ENCODE measurements at places on chromosomes 7 and 10.
A peak's percentile ranks its signal among the peaks of the same experiment; 100 is the strongest.

DNA sequence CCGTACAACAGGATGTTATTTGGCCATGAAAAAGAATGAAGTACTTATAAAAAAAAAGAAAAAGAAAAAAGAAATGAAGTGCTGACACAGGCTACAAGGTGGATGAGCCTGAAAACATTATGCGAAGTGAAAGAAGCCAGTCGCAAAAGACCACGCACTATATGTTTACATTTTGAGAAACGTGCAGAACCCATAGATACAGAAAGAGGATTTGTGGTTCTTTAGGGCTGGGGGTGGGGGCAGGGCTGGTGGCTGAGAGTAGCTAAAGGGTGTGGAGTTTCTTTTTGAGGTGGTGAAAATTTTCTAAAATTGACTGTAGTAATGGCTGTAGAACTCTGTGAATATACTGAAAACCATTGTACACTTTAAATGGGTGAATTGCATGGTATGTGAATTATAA, 86.0 kb upstream of the FAM20C start:
- DNase-seq, result no peak

- no peak for DNase-seq
These were observed 266.4 kb downstream of the SORCS3 start for GRCh38 chr10:104907521-104907920.

DNA sequence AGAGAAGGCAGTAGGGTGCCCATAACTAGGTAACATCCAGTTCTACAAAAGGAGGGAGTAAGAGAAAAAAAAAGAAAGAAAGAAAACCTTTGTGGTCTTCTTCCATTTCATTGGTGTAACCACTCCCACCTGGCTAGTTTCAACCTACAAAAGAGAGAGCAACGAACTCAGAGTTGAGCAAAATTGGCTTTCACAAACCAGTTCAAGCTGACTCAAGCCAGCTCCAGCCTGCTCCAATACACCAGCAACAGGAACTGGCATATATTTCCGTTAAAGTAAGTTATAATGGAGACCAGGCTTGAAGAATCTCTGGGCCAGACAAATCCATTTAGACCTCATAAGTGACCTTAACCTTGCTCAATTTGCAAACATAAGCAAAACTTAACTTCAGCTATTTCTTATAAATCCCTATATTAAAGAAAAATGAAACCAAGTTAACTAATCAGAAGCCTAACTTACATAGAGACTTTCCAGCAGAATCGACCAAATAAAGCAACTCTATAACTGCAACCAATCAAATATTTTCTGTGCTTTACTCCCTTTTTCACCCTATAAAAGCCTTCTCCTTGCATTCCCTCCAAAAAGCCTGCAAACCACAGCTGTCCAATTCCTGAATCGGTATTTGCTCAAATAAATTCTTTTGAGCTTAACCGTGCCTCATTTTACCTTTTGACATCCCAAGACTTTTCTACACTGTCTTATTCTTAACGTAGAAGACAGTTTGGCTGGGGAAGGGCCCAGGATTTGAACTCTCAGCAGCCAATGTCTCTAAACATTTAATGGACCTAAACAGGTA, 10.1 kb downstream of the ANKRD22 start:
- no peak for DNase-seq

DNA sequence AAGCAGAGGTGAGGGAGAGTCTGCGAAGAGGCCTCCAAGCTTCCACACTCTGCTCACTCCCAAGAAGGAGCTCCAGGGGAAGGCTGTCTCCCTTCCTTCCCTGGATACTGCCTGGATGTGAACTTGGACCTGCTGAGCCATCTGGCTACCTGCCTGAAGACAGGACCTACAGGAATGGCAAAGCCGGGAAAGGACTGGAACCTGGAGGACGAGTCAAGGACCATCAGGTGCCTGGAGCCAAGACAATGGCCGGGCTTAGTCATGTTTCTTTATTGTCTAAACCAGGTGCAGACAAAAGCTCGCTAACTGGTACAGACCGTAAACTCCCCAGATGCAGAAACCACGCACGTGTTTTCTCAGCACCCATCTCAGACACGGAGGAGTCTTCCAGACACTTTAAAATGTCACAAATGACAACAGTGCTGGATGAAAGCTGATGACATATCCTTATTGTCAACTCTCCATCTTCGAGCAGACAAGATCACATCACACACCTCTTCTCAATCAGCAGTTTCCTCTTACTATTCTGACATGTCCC, 12.1 kb downstream of the ASB13 start:
- DNase-seq, result no peak

DNA sequence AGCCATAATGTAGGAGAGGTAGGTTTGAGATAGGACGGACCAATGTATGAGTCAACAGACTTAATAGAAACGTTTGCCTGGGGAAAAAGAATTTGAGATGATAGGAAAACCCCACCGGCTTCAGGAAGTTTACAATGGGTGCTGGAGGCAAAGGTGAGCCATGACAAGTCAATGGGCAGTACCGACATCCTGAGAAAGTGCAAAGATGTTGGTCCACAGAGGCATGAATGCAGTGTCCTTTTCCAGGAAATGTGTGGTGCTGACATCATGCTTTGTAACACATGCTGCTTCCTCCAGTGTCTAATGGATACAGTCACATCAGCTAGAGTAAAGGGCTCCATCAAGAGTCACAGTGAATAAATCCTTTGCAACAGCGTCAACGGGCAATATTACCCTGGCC, 533.6 kb downstream of the INHBA start:
- DNase-seq, result no peak

- no peak for DNase-seq
These were observed 74.7 kb downstream of the DNAH11 start for GRCh38 chr7:21617513-21617912.

GRCh38 chr7:77837275-77837674, 38.7 kb downstream of the PHTF2 start:
- peak; percentile 50 for DNase-seq

DNA sequence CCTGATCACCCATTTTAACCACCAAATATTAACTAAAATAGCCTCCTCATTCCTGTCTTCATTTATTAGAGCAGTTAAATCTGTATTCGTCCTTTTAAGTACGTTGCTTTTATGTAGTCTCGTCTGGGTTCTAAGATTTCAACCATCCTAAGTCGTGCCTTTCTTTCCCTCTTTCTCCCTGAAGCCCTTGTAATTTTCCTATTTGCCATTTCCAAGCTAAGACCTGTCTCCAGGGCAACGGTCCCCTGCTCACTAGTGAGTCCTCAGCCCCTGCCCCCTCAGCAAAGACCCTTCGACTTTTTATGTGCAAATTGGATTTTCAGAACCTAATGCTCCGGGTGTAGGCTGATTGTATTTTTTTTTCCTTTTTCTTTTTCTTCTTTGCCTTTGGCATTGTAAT, 16.1 kb upstream of the MEST start:
- no peak for DNase-seq

GRCh38 chr7:50709151-50709550, 73.5 kb downstream of the GRB10 start:
- no peak for DNase-seq

- DNase-seq, result no peak
These were observed 23.9 kb downstream of the OPALIN start for GRCh38 chr10:96334616-96335526.

DNA sequence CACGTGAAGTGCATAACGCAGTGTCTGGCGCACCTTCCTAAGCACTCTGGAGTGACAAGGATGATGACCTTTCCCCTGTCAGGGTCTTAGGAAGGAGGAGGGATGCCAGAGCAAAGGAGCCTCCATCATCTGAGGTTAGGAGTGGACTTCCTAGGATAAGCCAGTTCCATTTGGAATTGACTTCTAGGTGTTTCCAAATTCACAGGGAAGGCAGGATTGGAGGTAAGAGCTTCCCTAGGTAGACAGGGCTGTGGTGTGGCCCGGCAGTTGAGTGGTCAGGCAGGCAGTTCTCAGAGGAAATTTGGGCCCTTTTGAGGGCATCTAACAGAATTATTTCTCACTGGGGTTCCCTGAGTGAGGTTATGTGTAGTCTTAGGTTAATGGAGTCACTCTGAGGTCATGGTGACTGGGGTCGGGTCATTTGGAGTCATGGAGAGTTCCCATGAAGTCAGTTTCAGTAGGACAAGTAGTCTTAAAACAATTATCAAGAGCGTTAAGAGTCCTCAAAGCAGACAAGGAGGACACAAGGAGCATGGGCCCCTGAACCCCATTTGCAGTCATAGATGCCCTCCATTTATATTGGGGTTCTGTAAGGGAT, 8.2 kb downstream of the PPIF start:
- no peak for DNase-seq

- no peak for DNase-seq
These were observed 45.8 kb upstream of the MNX1 start for GRCh38 chr7:157056246-157056645.

DNA sequence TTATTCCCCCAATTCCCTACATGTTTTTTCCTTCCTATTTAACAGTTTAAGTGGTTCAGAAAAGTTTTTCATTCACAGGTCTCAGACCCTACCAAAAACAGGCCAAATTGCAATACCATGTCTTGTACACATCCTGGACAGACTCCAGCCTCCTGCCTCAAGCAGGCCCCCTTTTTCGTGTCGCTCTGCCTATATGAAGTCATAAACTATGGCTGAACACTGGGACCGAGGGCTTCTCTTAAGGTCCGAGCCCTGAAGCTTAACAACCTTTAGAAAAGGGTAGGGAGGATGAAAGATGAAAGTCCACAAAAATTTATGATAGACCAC, 1.4 kb downstream of the FBXW4 start:
- no peak for DNase-seq

- no peak for DNase-seq
These were observed 419.8 kb downstream of the GRID1 start for GRCh38 chr10:85946713-85947326.

Data from NCI-H774 (cell line).